Endodermal cell (in vitro differentiated cells): ENCODE measurements at places on chromosomes 2 and 18. TPM values are rescaled to one million over a fixed set of nuclear protein-coding genes. Genes with fewer than 3 reads are reported as not detected.

DNA sequence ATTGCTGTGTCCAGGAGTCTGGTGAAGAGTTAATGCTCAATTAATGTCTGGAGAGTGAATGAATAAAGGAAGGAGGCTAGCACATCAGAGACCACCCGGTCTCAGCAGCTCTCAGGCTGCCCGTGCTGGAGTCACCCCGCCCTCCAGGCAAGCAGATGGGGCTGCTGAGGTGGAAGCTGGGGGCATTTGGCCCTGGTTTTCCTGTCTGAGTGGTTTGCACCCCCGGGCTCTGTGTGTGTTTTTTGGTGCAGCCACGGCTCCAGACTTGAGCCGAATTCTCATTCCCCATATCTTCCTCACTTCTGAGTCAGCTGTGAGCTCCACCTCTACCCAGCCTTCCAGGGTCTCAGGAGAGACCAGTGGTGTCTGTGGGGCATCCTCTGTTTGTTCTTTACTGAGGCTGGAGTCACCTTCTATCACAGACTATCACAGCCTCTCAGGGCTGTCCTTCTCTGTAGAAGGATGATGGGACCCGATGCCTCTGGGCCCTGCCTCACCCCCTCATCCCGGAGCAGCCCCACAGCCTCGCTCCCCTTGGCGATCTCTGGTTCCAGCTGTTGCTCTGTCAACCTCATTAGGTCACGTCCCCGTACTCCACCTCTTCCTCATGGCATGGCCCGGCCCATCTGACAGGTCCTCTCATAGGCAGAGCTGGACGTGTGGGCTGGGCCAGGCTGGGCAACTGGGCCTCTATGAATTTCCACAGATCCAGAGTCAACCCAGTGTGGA, 60.8 kb downstream of the HS1BP3 start:
- peak; percentile 28 for DNase-seq

The RRM2 gene
- total RNA-seq: 60.2 to 155 TPM (median 142 TPM) in 3 replicates

The PLA2R1 gene
- 1.8 and 2.2 TPM in 2 replicates for total RNA-seq

The DLX2 gene
- total RNA-seq: 0.11 TPM in 1 of 2 replicates, not detected in the other

The FAM110C gene
- 2.1 to 5.8 TPM (median 2.5 TPM) in 3 replicates for total RNA-seq

DNA sequence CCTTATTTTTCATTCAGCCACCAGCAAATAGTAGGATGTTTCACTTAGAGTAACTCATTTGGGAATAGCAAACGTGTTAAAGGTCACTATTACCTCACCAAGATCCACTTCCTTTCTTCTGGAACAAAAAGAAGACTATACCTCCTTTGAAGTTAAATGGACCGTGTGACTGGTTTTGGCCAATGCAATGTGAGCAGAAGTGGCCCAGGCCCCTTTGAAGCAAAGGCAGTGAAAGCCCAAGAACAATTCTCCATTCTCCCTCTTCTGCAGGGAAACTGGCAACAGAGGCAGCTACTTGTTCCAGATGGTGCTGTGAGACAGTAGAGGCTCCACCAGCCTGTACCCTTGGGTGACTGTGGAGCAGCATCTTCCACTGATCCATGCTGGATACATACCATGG, 11.3 kb upstream of the MALL start:
- no peak for DNase-seq

DNA sequence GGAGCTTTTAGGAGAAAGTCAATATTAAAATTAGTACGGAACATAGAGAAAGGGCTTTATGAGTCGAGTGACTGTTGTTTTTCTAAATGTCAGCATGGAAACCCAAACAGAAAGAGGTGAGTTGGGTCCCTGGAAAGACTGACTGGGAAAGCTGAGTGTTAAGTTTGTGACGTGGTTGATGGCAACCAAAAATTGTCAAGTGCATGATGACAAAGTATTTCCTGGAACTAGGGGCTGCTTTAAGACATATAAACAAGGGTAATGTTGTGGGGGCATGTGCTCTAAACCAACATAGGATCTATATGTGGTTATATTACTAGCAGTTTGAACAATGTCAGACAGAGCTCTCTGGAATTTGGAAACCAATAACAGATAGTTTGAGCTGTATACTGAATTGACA, 50.9 kb upstream of the GPD2 start:
- peak; percentile 11 for DNase-seq

GRCh38 chr2:144702051-144702450, 182.1 kb upstream of the ZEB2 start:
- no peak for DNase-seq

The CWC22 gene
- 32.0 to 44.4 TPM (median 43.5 TPM) in 3 replicates for total RNA-seq

DNA sequence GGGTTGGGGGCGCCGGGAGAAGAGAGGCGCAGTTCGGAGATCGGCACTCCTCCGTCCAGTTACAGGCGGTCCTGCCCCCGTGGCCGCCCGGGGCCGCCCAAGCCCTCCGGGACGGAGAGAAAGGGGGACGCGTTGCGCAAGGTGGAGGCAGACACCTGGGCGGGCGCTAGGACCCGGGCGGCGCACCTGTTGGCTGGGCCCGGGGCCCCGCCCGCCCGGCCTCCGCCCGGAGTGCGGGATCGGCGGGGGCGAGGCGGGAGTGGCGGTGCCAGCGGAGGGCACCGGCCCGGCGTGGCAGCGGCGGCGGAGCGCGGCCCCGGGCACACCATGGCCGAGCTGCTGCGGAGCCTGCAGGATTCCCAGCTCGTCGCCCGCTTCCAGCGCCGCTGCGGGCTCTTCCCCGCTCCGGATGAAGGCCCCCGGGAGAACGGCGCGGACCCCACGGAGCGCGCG, at the start of gene SGPP2:
Gene SGPP2 (plus strand): TSS at position 268 of the 453 bp plus-strand sequence. CDS start 60 bp downstream, at position 328.
- peak; percentile 73 for DNase-seq

The NEU2 gene
- not detected in 3 replicates for total RNA-seq

GRCh38 chr18:23814991-23815614, 125.8 kb downstream of the LAMA3 start:
- no peak for DNase-seq
